ENCODE measurements at places on chromosomes 16 and 17. TPM values are rescaled to one million over a fixed set of nuclear protein-coding genes. Genes with fewer than 3 reads are reported as not detected.

Gene TGFB1I1
- total RNA-seq: 14.7 TPM

Gene SOST
- not detected for total RNA-seq

Gene CACNG1
- not detected for total RNA-seq

GRCh38 chr17:3911271-3912053, 4.8 kb downstream of the P2RX1 start:
- DNase-seq: no peak

DNA sequence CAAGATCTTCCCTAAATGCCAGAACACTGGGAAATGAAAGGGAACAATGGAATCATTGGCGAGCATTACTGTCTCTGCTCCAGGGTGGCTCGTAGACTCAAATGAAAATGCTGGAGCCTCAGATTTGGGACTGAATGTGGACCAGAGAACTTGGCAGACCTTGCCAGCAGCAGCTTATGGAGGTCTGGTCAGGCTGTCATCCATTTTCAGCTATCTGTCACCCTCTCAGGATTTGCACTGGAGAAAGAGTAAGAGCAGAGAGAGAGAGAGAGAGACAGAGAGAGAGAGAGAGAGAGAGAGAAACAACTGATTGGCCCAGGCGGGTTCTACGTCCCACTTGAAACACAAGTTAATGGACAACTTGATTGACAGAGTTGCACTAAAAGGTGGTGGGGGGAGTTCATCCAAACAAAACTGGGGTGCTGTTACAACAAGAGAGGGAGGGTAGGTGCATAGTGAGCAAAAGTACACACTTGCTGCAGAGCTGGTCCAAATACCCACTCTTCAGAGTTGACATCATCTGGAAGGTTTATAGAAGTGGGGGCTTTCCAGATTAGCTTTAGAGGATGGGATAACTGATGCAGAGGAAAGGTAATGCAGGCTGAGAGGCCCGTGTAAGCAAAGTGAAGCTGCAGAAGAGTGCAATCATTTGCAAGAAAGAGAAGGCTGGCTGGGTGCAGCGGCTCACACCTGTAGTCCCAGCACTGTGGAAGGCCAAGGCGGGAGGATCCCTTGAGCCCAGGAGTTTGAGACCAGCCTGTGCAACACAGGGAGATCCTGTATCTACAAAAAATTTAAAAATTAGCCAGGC, 16.5 kb upstream of the NSMCE1 start:
- no peak for DNase-seq

- no peak for DNase-seq
Observed at GRCh38 chr17:9472094-9472493, 103.5 kb downstream of the STX8 start.
